ENCODE measurements at places on chromosomes 16 and 17.

GRCh38 chr16:2775765-2776499 lies 1.1 kb downstream of the ELOB start:
- no peak for DNase-seq

DNA sequence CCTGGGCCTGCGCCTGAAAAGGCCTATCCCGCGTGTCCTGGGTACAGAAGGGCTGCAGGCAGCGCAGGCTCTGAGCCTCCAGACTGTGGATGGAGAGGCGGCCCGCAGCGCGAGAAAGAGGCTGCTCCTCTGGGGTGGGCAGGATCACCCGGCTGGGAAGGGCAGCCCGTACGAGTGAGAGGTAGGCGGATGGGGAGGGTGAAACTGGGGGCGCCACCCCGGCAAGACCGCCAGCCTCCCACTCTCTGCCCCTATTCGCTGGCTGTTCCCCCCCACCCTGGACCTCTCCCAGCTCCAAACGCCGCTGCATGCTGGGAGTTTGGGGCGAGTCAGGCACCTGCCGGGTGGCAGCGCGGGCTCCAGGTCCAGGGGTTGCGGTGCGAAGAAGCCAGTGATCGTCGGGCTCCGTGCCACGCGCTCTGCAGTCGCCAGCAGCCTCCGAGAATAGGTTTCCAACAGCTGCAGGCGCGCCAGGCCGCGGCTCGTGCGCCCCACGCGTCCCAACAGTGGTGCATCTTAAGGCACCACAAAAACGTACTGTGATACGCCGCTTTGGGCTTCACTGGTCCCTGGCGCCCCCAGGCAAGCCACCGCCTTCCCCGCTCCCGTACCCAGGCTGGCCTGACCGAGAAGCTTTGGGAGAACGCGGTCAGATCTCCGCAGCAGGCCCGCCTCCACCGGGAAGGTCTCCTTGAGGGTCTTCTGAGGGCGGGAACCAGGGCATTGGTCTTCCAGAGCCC lies 1.1 kb downstream of the NOXO1 start:
- DNase-seq: no peak

- no peak for DNase-seq
Measured at GRCh38 chr16:62967163-62967562, 930.9 kb upstream of the CDH8 start.

GRCh38 chr16:65071433-65072311 lies 50.2 kb downstream of the CDH11 start:
- DNase-seq: peak; percentile 72

DNA sequence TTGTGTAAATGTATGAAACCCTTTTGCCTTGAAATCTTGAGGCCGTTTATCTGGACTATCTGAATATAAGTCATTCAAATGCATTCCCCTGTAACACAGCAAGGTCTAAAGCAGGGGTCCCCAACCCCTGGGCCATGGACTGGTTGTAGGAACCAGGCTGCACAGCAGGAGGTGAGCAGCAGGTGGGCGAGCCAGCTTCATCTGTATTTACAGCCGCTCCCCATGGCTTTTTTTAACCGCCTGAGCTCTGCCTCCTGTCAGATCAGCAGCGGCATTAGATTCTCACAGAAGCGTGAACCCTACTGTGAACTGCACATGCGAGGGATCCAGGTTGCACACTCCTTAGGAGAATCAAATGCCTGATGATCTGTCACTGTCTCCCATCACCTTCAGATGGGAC lies 24.1 kb downstream of the DNAH3 start:
- DNase-seq: no peak

DNA sequence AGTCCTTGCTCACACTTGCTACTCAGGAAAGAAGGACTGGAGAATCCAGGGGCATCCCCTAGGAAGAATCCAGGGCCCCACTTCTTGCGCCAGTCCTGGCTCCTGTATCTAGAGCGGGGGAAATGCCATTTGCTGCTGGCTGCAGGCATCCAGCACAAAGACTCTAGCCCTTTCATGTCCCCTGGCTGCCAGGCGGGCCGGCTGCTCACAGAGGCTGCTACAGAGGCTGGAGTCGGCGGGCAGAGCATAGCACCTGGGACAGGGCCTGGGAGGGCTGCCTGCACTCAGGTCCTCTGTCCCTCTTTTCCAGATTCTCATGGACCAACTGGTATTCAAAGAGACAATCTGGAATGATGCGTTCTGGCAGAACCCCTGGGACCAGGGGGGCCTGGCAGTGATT lies 13.8 kb downstream of the SMIM5 start:
- DNase-seq: peak; percentile 19

DNA sequence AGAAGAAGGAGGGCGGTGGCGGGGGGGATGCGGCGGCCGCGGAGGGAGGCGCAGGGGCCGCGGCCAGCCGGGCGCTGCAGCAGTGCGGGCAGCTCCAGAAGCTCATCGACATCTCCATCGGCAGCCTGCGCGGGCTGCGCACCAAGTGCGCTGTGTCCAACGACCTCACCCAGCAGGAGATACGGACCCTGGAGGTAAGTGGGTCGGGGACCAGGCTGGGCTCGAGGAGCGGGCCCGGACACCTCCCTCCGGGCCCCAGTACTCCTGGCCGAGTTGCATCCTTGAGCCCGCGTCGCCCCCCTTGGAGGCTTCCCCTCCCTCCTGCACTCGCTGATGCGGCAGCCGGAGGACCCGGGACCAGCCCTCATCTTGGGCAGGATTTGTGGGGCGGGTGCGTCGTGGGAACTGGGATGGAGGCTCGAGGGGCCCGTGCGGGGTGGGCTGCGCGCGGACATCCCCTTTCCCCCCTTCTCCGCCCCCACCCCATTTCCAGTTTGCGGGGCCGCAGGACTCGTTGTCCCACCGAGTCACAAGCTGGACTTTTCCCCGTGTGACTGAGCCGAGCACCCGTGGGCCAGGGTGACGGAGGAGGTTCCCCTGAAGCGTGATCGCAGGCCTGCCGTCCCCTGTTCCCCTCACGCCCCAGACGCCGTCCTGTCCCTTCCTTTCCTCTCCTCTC lies 572 bp downstream of the KSR1 start:
- no peak for DNase-seq

- DNase-seq: peak; percentile 77
Measured at GRCh38 chr17:60142872-60143499, 6.8 kb upstream of the CA4 start.

DNA sequence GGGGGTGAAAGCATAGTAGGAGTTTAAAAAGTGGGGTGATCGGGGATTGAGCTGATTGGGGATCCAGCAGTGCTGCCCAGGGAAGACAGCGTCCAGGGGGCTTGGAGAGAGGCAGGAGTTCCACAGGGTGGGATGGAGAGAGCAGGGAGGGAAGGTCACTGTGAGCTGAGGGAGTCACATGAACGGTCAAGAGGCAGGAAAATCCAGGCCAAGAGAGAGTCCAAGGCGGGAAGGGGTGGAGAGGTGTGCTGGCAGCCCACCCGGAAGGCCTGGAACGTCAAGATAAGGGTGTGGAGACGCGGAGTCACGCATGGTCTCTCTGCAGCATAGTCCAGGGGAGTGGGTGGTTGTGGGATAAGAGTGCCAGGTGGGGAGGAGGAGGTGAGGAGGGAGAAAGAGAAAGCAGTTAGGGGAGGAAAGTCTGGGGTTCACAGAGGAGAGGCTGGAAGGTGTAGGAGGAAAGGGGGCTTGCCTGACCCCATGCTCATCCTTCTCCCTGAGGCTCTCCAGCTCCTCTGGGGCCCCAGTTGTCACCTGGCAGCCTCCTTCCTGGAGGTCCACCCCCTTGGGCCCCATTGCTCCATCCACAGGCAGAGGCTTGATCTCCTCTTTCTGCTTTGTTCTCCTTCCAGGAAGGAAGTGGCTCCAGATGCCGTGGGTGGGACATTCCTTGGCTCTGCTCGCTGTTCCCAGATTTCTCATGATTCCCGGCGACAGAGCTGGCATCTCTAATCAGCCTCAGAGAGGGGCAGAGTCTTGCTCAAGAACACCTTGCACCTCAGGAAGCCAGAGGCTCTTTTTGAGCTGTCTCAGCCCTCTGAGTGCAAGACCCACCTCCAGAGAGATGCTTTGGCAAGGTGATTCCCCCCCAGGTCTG lies 28.7 kb downstream of the CCR7 start:
- DNase-seq: no peak

- DNase-seq: no peak
Measured at GRCh38 chr16:74997042-74997491, 1.8 kb upstream of the ZNRF1 start.
